Liver (tissue), 10 donors: ENCODE measurements at places on chromosomes 5 and 9. TPM values are rescaled to one million over a fixed set of nuclear protein-coding genes. Genes with fewer than 3 reads are reported as not detected.

SGCD gene
- polyA plus RNA-seq: 0.60 TPM

IL4 gene
- polyA plus RNA-seq: not detected

SPAAR gene
- polyA plus RNA-seq: 1.1 TPM

PCDHA12 gene
- 0.01 TPM for polyA plus RNA-seq

ZNF883 gene
- polyA plus RNA-seq: 0.03 TPM

PLPP7 gene
- polyA plus RNA-seq: 0.18 TPM

MIGA2 gene
- polyA plus RNA-seq: 8.0 TPM

GHR gene
- polyA plus RNA-seq: 26.0 TPM

NIM1K gene
- 0.15 TPM for polyA plus RNA-seq

SPINK7 gene
- polyA plus RNA-seq: not detected

S1PR3 gene
- polyA plus RNA-seq: 2.9 TPM

FUT7 gene
- not detected for polyA plus RNA-seq

ADRB2 gene
- 1.2 TPM for polyA plus RNA-seq

GTF3C5 gene
- polyA plus RNA-seq: 13.2 TPM

PCDHA11 gene
- 0.19 TPM for polyA plus RNA-seq

OR1L1 gene
- polyA plus RNA-seq: not detected

ENTREP1 gene
- polyA plus RNA-seq: 0.07 TPM

MACIR gene
- polyA plus RNA-seq: 0.83 TPM

LHX3 gene
- not detected for polyA plus RNA-seq

FOXD4L5 gene
- not detected for polyA plus RNA-seq

S100Z gene
- not detected for polyA plus RNA-seq

CXCL14 gene
- 10.4 TPM for polyA plus RNA-seq

SHC3 gene
- polyA plus RNA-seq: 0.03 TPM

RNF130 gene
- 59.3 TPM for polyA plus RNA-seq

LECT2 gene
- polyA plus RNA-seq: 27.4 TPM

CNTFR gene
- 1.9 TPM for polyA plus RNA-seq

ADGRD2 gene
- not detected for polyA plus RNA-seq
